ENCODE measurements at places on chromosomes 2 and 18.

DNA sequence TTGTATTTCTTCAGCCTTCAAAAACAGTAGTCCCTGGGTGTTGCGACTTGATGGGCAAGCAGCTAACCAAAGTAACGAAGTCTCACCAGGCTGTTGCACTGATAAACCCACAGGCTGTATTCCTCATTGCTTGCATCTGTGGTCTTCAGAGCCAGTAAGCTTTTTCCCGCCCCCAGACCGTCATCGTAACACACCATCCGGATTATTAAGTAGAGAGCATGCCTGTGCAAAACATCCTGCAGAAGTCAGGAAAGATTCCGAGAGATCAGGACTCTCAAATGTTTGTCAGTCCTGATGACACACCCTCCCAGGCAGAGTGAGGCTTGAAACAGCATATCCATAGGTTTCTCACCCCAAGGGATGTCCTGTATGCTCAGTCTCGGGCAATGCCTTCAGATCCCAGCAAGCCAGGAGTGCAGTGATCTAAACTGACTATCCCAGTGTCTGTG, 15.9 kb downstream of the ITGB1BP1 start:
- no peak for DNase-seq

DNA sequence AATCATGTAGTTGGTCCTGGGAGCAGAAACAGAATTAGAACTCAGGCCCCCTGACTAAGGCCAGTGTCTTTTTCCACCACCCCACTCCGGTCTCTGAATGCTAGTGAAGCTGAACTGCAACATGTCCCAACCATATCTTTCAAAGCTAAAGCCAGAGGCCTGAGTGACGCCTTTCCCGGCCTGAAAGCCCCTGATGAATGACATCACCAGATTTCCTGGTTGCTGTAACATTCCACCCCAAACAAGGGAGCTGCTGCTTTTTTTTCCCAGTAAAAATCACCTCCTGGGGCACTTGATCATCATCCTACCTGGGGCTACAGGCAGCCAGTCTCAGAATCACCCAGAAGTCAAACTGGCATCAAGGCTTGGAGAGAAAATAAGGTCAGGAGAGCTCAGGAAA, 162.7 kb downstream of the ARL4C start:
- no peak for DNase-seq

DNA sequence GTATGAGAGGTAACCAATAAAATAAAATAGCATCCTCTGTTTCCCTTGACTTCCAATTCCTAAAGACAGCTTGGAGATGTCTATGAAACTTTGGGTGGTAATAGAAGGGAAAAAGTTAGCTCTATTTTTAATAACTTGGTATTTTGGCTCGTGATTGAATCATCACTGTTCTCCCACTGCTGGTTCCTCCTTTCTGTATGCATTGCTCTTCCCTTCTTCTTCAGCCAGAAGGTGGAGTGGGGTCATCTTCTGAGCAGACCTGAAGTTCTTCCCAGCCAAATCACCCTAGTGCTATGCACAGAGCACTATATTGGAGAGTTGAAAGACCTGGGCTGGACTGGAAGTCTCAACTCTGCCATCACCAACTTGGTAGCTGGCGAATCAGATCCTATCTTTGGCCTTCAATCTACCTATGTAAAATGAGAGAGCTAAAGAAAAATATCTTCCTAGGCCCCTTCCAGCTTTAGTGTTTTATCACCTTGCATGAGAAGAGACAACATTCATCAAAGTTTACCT, 54.1 kb downstream of the CPO start:
- no peak for DNase-seq

DNA sequence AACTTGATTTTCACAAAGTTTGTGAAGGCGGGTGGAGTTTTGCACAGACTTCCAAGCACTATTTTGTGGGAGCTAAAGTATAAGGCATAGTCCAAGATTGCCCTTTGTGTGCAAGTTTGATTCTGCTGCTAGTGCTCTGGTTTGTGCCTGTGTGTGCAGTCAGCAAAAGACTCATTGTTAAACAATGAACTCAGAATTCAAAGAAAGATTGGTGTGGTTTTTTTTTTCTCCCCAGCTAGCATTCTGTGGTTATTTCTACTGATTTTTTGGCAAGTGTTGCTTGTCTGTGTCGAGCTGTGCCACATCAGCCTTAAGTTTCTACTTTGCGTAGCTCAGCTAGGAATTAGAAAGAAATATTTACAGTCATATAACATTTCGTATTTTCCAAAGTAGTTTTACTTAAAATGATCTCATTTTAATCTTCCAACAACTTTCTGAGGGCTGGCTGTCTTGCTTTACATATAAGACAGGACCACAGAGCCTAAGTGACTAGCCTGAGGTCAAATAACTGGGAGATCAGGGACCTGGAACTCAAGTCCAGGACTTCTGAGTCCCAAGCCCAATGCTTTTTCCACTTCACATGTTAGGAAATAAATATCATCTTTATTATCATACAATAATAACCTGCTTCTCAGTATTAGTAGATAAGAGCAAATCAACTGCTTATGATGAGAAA, 69.8 kb downstream of the BABAM2 start:
- DNase-seq: no peak

GRCh38 chr18:24731981-24732380, 271.5 kb downstream of the HRH4 start:
- no peak for DNase-seq

GRCh38 chr2:66948234-66948633, 448.9 kb upstream of the ETAA1 start:
- no peak for DNase-seq

DNA sequence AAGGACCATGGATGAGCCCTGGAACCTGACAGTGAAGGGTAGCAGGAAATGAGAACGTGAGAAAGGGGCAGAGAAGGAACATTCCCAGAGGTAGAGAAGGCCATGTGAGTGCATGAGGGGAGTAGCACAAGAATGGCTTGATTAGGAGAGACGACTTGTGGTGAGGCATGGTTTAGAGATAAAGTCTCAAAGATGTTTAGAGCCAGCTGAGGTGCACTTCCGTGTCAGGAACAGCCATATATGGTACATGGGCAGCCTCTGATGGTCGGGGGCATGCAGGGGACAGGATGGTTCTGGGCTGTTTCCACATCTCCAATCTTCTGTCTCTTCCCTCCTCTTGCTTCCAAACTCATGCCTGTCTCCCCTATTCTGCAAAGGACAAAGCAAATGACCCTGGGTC, 28.8 kb upstream of the EFEMP1 start:
- DNase-seq: no peak

Data from amygdala (tissue), 56 donors.